Breast epithelium (tissue), 4 donors: ENCODE measurements at places on chromosomes 7 and 10.

GRCh38 chr10:48900371-48900801 lies 39.3 kb downstream of the LRRC18 start:
- peak overlapping the region; percentile 76 for H3K27ac ChIP-seq
- no peak overlapping the region for H3K4me3 ChIP-seq
- H3K27me3 ChIP-seq: no peaks in the 10 kb centered on the region
- no peak for DNase-seq

DNA sequence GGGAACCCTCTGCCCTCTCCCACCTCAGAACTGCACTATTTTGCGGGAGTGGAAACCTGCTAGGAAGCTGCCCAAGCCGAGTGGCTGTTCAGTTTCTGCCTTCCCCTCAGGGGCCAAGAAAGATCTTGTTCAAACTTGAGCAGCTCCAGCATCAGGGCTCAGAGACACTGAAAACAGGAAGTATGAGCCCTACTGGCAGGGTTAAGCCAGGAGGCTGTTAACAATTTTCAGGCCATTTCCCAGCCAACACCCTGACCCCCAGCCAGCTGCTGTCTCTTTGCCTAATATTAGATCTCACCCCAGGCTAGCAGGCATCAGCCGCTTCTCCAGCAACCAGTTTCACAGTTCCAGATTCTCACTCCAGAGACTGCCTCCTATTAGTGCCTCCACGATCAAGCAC lies 9.2 kb downstream of the PLAU start:
- H3K36me3 ChIP-seq: no peaks in the 10 kb centered on the region
- H3K27ac ChIP-seq: peak overlapping the region; percentile 74
- H3K27me3 ChIP-seq: no peaks in the 10 kb centered on the region
- H3K4me3 ChIP-seq: peak overlapping the region; percentile 7
- no peak for DNase-seq

DNA sequence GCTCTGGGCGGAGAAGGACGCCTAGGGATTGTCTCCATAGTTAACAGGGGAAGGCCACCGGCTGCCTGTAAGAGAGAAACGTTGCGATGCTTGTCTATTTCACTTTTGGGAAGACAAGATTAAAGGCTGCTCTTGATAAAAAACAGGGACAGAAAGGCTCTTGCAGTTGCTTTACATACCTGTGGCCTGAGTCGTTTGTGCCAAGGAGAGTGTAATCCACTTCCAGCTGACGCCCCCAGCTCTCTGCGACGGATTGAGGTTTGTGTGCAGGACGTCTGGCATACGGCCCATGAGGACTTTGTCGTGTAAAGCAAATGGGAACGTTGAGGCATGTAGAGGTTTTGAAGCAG lies 1.1 kb downstream of the MAP3K8 start:
- no peaks in the 10 kb centered on the region for H3K4me1 ChIP-seq
- DNase-seq: peak; percentile 55

GRCh38 chr10:97708976-97709946 lies 4.3 kb upstream of the MARVELD1 start:
- H3K36me3 ChIP-seq: no peaks in the 10 kb centered on the region
- H3K27me3 ChIP-seq: no peaks in the 10 kb centered on the region
- no peak overlapping the region for H3K4me3 ChIP-seq
- DNase-seq: peak; percentile 66
- H3K4me1 ChIP-seq: no peaks in the 10 kb centered on the region

GRCh38 chr10:46318799-46319198 lies 32.0 kb downstream of the ANTXRL start:
- no peak overlapping the region for H3K4me3 ChIP-seq
- H3K36me3 ChIP-seq: no peaks in the 10 kb centered on the region
- H3K27me3 ChIP-seq: no peaks in the 10 kb centered on the region
- no peaks in the 10 kb centered on the region for H3K4me1 ChIP-seq
- no peak overlapping the region for H3K27ac ChIP-seq

- no peak overlapping the region for H3K4me3 ChIP-seq
- no peaks in the 10 kb centered on the region for H3K27me3 ChIP-seq
- H3K27ac ChIP-seq: no peak overlapping the region
- H3K4me1 ChIP-seq: no peaks in the 10 kb centered on the region
These were observed 142.1 kb downstream of the CXCL12 start for GRCh38 chr10:44242826-44243225.

DNA sequence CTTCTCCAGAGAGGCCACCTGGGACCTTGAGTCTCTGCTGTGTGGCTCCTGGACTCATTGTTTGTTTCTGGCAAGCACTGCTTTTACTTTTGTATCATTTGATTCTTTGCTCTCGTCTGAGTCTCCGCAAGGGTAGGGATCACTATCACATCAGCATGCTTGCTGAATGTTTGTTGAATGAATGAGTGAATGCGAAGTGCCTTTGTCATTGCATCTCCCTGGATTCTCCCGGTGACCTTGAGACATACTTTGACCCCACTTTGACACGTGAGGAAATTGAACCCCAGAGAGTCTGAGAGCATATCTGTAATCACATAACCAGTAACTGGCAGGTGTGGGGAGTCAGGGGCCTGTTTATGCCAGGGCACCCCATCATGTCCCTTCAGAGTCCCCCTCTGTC lies 92.8 kb downstream of the ZMIZ1 start:
- no peak for DNase-seq
- H3K36me3 ChIP-seq: no peaks in the 10 kb centered on the region
- H3K4me3 ChIP-seq: no peak overlapping the region
- H3K27me3 ChIP-seq: no peaks in the 10 kb centered on the region
- no peak overlapping the region for H3K27ac ChIP-seq
- H3K4me1 ChIP-seq: peaks cover 32% of the 10 kb centered on the region

DNA sequence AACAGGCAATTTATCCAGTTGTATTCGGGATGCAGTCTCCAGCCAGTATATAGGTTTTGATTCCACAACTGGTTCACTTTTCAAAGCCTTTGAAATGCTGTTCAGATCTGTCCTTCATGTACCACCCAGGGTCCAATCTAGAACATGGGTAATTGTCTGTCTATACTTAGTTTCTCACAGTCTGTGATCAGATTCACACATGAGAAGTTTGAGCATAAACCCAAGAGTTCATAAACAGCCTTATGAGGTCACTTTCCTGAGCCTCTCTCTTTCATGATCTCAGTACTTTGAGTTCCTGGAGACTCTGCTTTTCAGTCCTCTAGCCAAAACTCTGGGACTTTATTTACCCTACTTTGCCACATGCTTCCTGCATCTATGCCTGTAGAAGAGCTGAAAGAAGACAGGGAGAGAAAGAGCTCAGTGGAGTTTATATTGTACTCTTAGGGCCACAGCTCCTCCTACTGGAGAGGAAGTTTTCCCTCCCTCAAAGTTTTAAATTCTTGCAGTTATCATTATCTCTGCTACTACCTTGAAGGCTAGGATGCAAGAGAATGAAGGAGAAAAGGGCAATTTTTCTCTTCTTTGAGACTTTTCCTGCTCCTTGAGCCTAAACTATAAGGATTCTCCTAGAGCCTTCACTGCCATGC lies 172.0 kb downstream of the ZEB1 start:
- DNase-seq: no peak
- H3K27me3 ChIP-seq: no peaks in the 10 kb centered on the region
- H3K4me3 ChIP-seq: no peak overlapping the region
- no peaks in the 10 kb centered on the region for H3K4me1 ChIP-seq
- no peak overlapping the region for H3K27ac ChIP-seq
- H3K36me3 ChIP-seq: no peaks in the 10 kb centered on the region

- no peaks in the 10 kb centered on the region for H3K36me3 ChIP-seq
- H3K27me3 ChIP-seq: no peaks in the 10 kb centered on the region
- H3K4me1 ChIP-seq: no peaks in the 10 kb centered on the region
- no peak for DNase-seq
These were observed 49.4 kb downstream of the FAM171A1 start for GRCh38 chr10:15321431-15322341.

DNA sequence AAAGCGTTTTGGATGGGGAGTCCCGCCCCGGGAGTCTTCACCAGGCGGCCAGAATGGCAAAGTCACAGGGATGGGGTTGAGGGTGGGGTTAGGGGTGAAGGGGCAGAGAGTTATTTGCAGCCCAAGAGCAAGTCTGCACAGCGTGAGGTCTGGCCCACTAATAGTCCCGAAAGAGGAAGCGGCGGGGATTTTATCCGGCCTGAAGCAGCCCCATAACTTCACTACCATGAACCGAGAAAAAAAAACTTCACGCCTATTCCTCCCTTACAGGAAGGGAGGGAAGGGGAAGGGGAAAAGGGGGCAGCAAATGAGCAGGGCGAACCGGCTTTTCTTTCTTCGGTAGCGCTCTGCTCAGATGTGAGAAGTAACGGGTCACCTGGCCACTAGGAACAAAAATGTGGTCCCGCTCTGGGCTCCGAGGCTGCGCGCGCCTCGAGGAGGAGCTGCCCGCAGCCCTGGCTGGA lies 712 bp downstream of the ITPRIP start:
- H3K27me3 ChIP-seq: no peaks in the 10 kb centered on the region
- H3K4me1 ChIP-seq: no peaks in the 10 kb centered on the region
- peak; percentile 24 for DNase-seq
- H3K27ac ChIP-seq: peak overlapping the region; percentile 91
- H3K4me3 ChIP-seq: peak overlapping the region; percentile 96
- no peaks in the 10 kb centered on the region for H3K36me3 ChIP-seq

- DNase-seq: peak; percentile 67
- H3K4me1 ChIP-seq: peaks cover 11% of the 10 kb centered on the region
- peak overlapping the region; percentile 93 for H3K4me3 ChIP-seq
These were observed 846 bp upstream of the ZNF775 start for GRCh38 chr7:150378115-150378852.

DNA sequence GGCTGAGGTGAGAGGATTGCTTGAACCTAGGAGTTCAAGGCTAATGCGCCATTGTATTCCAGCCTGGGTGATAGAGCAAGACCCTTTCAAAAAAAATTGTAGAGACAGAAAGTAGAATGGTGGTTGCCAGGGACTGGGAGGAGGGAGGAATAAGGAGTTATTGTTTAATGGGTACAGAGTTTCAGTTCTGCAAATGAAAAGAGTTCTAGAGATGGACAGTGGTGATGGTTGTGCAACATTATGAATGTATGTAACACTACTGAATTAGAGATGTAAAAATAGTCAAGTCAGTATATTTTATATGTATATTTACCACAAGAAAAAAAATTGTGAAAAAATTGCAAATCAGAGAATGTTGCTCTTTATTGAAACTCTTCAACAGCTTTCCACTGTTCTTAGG lies 266.5 kb upstream of the NPY start:
- no peaks in the 10 kb centered on the region for H3K36me3 ChIP-seq
- no peaks in the 10 kb centered on the region for H3K4me1 ChIP-seq
- no peak for DNase-seq
- no peak overlapping the region for H3K27ac ChIP-seq
- H3K4me3 ChIP-seq: no peak overlapping the region

DNA sequence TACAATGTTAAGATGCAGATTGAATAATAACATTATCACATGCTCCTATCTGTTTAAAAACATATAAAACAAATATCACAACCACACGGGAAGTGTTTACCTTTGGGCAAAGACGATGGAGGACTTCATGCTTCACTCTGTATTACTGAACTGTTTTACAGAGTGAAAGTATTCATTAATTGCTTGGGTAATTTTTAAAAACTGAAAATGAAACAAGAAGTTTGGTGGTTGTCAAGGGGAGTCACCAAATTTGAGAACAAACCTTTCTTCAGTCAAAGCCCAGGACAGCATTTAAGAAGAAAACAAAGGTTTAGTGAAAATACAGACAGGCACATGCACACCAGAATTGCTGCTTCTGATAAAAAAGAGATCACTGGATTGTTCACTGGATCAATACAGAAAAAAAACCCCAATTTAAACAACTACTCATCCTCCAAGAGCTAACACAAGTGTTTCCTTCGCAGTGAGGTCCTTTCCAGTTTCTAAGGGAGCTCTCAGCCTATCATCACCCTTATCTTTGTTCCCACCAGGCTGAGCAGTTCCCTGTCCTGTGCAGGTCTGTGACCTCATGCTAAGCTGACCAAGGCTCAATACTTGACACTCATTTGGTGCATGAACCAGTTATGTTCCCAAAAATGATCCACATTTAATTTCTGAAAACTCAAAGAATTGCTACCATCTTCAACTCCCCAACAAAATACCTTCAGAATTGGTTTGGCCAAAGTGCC lies 8.8 kb downstream of the PARP12 start:
- H3K27me3 ChIP-seq: no peaks in the 10 kb centered on the region
- no peak overlapping the region for H3K4me3 ChIP-seq
- no peaks in the 10 kb centered on the region for H3K36me3 ChIP-seq

GRCh38 chr7:74479961-74480829 lies 26.5 kb downstream of the GTF2IRD1 start:
- DNase-seq: peak; percentile 65
- H3K4me1 ChIP-seq: peaks cover 34% of the 10 kb centered on the region
- peak overlapping the region; percentile 95 for H3K27ac ChIP-seq
- peak overlapping the region; percentile 45 for H3K4me3 ChIP-seq
- H3K36me3 ChIP-seq: no peaks in the 10 kb centered on the region

- no peak for DNase-seq
- no peaks in the 10 kb centered on the region for H3K4me1 ChIP-seq
- H3K27me3 ChIP-seq: no peaks in the 10 kb centered on the region
- H3K27ac ChIP-seq: no peak overlapping the region
These were observed 72.6 kb downstream of the WNT2 start for GRCh38 chr7:117250245-117250644.

DNA sequence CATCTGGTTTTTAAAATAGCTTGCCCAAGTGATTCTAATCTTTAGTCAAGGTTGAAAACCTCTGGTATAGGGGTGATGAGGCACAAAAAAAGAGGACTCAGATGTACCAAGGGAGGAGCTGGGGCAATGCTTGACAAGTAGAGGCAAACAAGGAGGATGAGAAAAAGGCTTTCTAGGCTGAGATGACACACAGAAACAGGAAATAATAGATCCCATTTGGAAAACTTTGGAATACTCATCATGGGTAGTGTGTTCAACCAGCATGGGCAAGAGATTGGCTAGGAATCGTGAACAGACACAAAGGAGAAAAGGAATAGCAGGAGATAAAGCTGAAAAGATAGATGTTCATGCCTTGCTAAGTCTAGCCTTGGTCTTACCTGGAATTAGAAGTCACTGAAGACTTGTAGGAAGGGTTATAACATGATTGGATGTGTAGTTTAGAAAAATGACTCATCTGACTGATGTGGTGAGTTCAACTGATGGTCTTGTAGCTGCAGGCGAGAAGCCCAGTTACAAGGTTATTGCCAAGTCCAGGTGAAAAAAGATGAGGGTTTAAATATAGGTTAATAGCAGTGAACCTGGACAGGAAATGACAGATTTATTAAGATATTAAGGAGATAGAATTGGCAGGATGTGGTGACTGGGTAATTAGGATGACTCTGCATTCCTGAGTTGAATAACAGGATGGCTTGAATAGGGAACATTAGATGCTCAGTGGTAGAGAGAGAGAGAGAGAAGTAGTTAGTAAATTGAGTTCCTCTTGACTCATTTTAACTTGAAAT lies 214.0 kb upstream of the LRGUK start:
- no peak for DNase-seq
- no peak overlapping the region for H3K27ac ChIP-seq
- H3K36me3 ChIP-seq: no peaks in the 10 kb centered on the region
- H3K4me1 ChIP-seq: no peaks in the 10 kb centered on the region
- no peaks in the 10 kb centered on the region for H3K27me3 ChIP-seq

- DNase-seq: no peak
- no peaks in the 10 kb centered on the region for H3K36me3 ChIP-seq
- H3K4me1 ChIP-seq: no peaks in the 10 kb centered on the region
- H3K27me3 ChIP-seq: no peaks in the 10 kb centered on the region
- H3K4me3 ChIP-seq: no peak overlapping the region
- H3K27ac ChIP-seq: no peak overlapping the region
These were observed 248.3 kb downstream of the PHF14 start for GRCh38 chr7:11221984-11222383.

GRCh38 chr7:144378651-144379050 lies 23.4 kb downstream of the ARHGEF5 start:
- H3K27ac ChIP-seq: no peak overlapping the region
- H3K27me3 ChIP-seq: no peaks in the 10 kb centered on the region
- DNase-seq: no peak
- no peak overlapping the region for H3K4me3 ChIP-seq
